ENCODE measurements at places on chromosomes 13 and 19.

DNA sequence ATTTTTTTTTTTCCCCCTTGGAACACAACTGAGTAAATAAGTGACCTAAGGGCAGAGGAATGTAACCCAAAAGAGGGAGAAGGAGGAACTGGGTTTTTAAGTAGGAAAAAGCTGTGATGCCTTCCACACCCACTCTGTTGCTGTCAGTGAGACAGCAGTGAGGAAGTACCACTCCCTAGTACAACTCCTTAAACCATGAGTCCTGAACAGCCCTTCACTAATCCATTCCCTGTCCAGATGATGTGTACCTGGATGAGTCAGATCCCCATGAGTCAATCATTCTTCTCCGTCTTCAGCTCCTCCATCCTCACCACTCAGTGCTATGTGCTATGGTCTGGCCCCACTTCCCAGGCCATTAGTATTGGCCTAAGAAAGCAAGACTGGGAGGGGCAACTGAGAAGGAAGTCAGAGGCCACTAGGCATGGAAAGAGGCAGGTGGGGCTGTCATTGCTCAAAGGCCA is 12.9 kb upstream of the CXCL17 start:
- DNase-seq: no peak

DNA sequence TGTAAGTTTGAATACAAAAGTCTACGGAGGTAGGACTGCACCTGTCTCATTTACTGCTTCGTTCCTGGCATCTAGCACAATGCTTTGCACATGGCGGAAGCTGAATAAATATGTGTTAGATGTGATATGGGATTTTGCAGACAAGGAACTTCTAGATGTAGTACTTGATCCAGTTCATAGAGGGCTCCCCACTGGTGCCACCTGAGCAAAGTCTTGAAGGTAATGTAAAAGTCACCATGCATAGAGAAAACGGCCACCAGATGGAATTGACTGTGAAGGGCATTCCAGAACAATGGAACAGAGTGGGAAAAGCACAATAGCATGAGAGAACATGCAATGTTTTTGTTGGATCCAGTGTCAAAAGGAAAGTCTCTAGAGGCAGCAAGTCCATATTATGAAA is 209.3 kb downstream of the HS6ST3 start:
- DNase-seq: no peak

- no peak for DNase-seq
Measured at GRCh38 chr13:47639738-47640447, 361.2 kb downstream of the SUCLA2 start.

- peak; percentile 61 for DNase-seq
Measured at GRCh38 chr19:39474139-39474620, 6.5 kb upstream of the TIMM50 start.

- DNase-seq: no peak
Measured at GRCh38 chr19:13978351-13979243, 26.3 kb downstream of the DCAF15 start.

- DNase-seq: no peak
Measured at GRCh38 chr13:66367356-66367755, 862.8 kb downstream of the PCDH9 start.

DNA sequence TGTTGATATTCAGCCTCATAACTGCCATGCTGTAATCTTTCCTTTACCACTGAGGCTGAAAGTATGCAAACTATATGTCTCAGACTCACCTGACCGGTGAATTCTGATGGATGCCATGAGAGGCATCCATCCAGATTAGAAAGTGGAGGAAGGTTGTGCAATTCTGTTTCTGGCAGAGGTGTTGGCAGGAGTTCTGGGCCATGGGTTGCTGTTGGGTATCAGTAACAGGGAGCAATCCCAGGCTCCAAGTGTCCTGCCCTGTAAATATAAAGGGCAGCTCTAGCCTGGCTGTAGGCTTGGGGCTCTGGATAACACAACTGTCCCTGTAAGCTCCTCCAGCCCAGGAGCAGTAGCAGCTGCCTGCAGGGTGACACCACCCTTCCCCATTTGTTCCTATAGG is 77.4 kb upstream of the ABCC4 start:
- no peak for DNase-seq

DNA sequence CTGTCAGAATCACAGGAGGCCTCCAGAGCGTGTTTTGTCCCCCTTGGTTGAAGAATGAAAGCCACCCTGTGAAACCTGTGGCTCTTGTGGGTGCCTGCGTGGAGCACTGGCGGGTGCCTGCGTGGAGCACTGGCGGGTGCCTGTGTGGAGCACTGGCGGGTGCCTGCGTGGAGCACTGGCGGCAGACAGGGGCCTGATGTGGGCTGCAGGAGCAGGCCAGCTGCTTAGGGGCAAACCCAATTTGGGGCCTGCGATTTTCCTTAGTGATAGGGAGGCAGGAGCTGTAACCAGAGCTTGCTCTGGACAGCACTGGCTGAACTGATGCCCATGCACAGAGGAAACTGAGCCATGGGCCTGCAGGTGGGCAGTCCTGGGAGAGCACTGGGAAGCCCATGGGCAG is 24.3 kb downstream of the ARHGEF7 start:
- no peak for DNase-seq

GRCh38 chr13:109151255-109151654 is 521.8 kb downstream of the MYO16 start:
- no peak for DNase-seq

- DNase-seq: no peak
Measured at GRCh38 chr19:800360-801029, 3.2 kb downstream of the PTBP1 start.

DNA sequence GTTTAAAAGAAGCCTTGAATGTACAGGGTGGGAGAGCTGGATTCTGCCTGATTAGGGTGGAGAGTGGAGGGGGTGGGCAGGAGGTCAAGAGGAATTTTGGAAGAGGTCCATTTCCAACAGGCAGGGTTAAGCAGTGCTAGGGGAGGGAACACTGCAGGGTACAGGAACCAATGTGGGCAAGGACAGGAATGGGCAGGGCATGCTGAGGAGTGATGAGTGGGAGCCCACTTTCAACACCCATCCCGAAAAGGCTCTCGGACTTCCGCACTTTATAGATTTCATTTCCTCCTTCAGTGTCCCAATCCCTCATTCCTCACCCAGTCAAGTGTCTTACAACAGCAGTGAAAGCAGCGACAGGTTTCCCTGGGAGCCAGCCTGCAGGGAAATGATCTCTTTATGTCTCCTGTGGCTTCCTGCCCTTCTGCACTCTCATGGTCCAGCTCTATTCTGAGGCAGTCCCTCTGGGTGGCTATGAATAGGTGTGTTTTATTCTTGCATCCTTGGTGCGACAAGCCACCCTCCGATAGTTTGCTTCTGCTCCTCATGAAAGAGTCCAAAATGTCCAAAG is 50.5 kb upstream of the ZNF507 start:
- DNase-seq: no peak

GRCh38 chr19:9205501-9206113 is 13.8 kb downstream of the OR7D4 start:
- peak; percentile 45 for DNase-seq

DNA sequence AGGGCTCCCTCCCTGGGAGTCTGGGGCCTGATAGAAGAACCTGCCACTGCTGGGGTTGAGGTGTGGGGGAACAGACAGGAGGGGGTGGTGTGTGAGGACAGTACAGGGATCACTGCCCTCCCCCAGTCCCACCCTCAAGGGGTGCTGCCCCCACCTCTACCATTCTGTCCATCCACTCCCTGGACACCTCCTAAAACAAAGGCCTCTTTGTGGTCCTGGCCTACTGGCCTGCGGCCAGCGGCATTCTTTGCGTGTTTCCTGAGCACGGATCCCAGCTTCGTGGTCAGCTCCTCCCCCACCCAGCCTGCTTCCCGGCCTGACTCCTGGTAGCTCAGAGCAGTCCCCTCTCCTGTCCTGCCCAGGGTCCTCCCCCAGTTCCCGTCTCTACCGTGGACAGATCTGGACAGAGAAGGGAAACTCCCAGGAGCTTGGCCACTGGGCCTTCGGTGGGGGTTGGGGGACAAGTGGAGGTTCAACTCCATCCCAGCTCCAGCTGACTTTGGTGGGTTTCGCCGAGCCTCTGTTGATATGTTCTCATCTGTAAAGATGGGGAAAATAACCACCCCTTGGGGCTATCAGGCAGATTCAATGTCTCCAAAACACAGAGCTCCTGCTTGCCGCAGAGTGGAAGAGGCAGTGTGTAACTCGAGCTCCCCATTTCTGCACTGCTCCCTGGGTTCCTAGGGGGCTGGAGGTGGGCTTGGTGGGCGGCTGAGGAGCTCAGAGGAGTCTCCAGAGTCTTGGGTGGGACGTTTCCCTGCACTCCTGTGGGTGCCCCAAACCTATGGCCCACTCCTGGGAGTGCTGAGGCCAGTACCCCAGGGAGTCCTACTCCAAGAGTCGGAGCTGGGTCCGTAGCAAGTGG is 48.7 kb downstream of the LYL1 start:
- DNase-seq: no peak

- DNase-seq: no peak
Measured at GRCh38 chr13:83709426-83710132, 172.7 kb downstream of the SLITRK1 start.

DNA sequence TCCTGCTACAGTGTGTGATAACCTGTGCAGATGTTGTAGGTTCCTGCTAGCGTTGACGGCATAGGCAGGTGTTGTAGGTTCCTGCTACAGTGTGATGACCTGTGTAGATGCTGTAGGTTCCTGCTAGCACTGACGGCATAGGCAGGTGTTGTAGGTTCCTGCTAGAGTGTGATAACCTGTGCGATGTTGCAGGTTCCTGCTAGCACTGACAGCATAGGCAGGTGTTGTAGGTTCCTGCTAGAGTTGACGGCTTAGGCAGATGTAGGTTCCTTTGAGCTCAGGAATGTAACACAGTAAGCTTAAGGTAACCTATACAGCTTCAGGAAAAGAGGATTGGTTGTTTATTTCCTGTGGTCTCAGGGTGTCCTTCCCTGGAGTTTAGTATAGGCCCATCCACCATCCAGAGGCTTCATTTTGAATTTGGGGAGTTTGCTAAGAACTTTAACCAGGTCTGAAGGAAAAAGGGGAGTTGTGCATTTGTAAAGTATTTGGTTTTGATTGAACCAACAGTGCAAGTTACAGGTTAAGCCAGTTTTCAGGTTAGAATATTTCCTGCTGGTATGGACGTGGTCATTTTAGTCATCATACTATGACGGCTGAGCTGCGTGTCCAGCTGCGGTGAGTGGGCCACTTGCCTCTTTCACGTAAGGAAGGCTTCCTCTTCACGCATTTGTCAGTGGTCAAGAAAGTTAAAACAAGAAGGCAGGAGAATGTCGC is 53.8 kb downstream of the ATP11A start:
- no peak for DNase-seq

DNA sequence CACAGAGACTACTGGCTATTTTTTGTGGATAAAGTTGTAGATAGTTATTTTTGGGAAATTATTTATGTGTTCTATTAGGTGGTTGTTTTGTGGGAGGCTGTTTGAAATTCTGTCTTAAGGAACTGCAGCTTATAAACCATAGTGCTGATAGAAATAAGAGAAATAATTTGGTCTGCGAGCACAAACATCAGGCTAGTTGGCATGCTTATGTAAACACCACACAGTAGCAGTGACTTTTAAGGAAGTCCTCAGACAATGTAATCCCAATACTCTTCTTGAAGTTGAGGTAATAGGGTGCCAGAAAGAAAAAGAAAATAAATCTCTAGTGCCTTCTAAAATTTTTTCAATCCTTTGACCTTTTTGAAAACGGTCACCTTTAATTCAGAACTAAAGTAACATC is 23.9 kb downstream of the KL start:
- no peak for DNase-seq

- no peak for DNase-seq
Measured at GRCh38 chr19:37931881-37932655, 25.1 kb downstream of the SIPA1L3 start.

DNA sequence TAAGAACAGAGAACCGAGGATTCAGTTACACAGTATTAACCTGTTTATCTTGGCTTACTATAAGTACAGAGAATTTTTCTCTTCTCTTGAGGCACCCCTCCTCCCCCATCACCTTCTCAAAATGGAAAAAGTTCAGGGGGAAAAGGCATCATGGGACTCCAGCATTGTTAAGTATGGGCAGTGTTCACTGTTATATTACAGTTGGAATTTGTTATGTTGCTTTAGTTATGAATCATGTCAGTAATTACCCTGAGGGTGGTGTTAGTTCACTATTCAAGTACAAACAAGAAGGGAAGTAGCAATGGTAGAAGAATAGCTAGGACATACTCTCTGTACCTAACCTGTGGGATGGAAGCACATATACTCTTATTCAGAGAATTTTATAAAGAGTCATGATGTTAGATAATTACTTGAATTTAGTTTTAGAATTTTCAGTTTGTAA is 12.0 kb downstream of the LPAR6 start:
- no peak for DNase-seq

- DNase-seq: no peak
Measured at GRCh38 chr13:77599351-77599750, 63.8 kb downstream of the SCEL start.

GRCh38 chr19:6593651-6594416 is 2.9 kb upstream of the CD70 start:
- DNase-seq: no peak

DNA sequence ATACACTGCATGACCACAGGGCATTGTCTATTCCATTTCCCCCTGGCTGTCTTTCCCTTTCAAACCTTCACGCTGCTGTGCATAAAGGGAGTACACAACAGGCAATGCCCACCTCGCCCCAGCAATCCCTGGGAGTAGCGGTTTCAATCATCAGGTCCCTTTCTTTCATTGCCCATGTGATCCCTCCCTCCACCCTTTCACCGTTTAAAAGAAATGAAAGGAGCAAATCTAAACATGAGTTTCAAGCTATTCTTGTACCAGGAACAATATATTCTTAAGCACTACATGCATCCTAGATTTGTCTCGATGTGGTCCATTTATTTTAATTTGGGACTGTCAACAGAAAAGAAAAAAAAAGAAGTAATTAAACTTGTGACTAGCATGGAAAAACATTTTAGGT is 123.4 kb upstream of the ARGLU1 start:
- no peak for DNase-seq

DNA sequence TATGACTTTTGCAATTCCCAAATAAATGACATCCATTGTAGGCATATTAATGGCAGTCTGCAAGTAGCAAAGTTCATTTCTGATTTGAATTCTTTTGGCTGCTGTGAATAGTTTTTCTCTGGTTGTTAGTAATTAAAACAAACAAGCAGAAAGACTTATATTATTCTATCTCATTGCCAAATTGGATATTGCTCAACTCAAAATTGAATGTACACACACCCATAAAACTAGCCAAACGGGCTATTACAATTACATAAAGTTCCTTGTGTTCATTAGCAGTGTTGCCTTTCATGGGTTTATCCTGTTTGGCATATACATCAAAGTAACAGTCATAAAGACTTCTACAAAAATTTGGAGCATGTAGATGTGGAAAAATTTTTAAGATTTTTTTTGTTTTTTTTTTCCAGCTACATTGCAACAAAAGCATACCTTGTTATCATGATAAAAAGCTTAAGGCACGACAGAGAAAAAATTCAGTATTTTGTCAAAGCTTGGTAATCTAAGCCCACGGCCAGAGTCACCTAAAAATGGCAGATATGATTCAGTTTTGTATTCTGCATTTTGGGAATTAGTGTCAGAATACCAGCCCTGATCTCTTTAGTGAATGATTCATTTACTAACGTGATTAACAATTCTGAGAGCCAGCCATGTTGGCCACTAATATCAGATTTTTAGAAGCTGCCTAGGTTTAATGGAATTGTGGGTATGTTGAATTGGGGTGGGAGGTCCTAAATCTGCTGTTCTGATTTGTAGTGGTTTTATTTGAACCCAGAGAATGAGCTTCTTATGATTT is 108.4 kb downstream of the KLF5 start:
- DNase-seq: no peak
